ENCODE measurements at places on chromosomes 13 and 19.

DNA sequence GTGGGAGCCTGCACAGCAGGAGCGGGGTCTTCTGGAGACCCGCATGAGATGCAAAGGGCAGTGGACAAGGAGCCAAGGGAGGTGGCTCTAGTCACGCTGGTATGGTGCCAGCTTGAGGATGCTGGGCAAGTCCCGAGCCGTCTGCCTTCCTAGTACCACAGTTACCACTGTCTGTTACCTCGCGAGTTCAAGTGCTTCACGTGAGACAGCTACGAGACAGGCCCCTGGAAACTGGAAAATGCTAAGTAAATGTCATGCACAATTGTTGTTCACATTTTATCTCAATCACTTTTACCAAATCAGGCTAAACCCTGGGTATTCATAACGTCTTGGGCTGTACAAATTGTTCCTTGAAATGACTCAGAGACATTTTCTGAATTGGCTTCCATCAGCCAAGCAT lies 155.7 kb downstream of the TNFRSF19 start:
- DNase-seq: no peak

GRCh38 chr19:45646345-45646698 lies 7.1 kb upstream of the EML2 start:
- DNase-seq: peak; percentile 73

DNA sequence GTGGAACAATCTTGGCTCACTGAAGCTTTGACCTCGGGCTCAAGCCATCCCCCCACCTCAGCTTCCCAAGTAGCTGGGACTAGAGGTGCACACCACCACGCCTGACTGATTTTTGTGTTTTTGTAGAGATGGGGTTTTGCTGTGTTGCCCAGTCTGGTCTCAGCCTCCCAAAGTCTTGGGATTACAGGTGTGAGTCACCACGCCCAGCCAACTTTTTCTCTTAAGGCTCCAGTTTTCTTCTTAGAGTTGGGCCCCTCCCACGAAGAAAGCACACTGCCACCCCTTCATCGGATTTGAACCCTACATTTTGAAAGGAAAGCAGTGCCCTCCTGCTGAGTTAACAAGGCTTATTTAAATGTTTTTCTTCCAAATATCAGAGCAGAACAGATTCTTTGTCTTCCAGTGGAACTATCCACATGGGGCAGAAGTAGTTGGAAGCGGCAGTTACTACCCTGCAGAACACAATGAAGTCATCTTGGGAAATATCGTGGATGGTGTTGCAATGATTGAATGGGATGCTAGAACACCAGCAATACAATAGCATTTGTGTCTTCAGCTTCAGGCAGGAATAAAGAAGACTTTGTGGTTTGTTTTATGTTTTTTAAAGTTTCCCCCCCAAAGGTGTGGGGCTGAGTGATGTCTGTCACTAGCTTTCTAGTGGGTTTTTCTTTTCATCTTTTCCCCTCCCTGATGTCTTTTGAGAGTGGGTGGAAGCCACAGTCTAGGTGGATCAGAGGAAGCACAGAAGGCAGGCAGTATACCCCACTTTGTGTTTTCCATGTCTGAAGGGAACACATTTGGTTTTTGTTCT lies 8.9 kb downstream of the ACTN4 start:
- peak; percentile 72 for DNase-seq

DNA sequence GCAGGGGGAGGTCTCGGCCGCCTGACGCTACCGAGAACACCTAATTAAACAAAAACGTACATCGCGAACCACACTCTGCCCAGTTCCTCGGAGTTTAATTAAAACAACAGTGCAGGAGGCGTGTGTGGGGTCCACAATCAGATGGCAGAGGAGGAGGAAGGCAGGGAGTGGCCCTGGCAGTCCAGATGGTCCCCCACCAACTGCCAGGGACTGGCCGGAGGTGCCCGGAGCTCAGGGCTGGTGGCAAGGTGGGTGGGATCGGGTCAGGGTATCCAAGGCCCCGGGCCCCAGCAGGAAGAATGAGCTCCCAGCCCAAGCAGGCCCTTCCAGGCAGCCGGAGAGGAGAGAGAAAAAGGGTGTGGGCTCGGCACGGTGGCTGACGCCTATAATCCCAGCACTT lies 71.3 kb downstream of the PTPRS start:
- DNase-seq: no peak

DNA sequence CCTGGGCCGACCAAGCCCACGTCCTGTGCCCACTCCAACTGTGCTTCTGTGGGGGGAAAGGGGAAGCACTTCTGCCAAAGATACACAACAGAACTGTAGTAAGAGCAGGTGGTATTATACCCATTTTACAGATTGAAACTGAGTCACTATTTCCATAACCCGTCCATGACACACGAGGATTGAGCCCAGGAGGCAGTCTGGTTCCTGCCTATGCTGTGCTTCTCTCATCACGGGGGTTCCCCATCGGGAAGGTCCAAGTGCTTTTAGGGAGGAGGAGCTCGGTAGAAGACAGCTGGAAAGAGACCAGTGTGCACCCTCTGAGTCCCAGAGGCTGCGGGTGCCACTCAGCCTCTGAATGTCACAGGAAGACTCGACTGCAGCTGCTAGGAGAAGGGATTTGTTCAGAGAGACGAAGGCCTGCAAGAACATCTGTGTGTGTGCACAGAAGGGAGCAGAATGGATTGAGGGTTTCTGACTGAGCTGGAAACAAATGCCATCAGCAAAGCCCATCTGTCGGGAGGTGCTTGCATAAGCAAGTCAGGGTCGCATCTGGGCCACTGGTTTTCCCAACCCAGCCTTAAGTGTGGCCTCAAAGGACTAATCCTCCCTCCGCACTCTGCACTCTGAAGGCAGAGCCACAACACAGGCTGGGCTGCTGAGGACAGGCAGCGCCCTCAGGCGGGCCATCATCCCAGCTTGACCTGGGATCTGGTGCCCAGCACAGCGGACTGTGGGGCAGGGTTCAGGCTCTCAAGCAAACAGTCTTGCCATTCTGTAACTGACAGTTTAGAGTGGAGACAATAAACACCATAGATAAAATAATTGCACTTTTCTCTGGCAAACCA lies 150.0 kb downstream of the DPF1 start:
- peak; percentile 88 for DNase-seq

GRCh38 chr19:8831832-8832131 lies 322 bp downstream of the ZNF558 start:
- DNase-seq: no peak

- DNase-seq: no peak
These were observed 28.1 kb downstream of the MYO16 start for GRCh38 chr13:108657519-108657918.

DNA sequence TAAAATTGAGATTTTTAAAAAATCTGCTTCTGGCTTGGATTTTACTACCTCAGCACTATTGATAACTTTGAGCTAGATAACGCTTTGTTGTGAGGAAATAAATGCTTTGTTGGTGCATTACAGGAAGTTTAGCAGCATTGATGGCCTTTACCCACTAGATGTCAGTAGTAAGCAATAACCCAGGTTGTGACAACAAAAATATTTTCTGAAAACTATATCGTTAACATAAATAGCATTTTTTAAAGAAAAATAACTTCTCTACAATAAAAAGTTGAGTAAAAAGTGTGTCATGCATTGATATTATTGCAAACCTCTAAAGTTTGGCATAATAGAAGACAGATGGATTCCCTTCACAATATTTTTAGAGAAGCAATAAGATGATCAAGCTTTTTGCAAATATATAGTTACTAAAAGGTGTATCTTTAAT lies 1246.5 kb downstream of the UQCRFS1 start:
- no peak for DNase-seq

GRCh38 chr13:68714292-68714691 lies 1393.3 kb upstream of the ATXN8OS start:
- no peak for DNase-seq

- no peak for DNase-seq
These were observed 305.1 kb downstream of the KCNRG start for GRCh38 chr13:50320271-50320862.

DNA sequence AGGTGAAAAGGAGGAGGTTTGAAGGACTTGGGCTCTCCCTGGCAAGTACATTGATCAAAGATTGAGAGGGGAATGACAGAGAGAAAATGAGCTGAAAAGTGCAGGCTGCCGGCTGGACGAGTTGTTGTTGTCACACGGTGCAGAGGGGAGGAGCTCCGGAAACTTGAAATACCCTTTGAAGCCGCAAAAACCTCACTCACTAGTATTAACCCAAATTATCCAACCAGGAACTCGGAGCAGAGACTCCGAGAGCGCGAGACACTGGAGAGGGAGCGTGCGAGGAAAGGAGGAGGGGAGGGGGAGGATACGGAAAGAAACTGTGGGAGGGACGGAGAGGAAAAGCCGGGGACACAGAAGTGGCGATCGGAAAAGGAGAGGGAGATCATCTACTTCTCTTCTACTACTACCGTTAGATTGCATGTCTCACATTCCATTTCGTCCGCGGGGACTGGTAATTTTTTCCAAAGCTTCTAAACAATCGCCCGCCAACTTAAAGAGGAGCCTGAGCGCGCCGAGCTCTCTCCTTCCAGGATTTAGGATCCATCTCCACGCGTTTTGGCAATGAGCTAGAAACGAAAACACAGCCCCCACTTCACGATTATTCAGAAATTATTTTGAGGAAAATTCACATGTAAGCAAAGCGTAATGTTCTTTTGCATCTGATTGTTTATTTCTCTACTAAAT lies at the start of gene DACH1:
Gene DACH1 (minus strand): TSS at position 74 of the 684 bp plus-strand sequence.
- DNase-seq: peak; percentile 35

DNA sequence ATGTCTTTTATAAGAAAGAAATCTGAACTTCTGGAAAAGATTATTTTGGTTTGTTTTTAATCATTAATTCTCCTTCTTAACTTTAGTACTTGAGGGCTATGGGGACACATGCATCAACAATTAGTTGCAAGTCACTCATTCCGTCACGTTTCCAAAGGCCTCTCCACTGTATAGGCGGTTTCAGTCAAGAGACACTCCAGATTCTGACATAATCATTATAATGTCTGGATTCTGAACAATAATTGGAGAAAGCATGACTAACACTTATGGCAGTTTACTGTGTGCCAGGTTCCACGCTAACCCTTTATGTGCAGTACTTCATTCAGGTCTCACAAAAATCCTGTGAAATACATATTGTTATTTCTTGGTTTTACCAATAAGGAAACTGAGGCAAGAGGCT lies 71.9 kb downstream of the TNFRSF19 start:
- no peak for DNase-seq

DNA sequence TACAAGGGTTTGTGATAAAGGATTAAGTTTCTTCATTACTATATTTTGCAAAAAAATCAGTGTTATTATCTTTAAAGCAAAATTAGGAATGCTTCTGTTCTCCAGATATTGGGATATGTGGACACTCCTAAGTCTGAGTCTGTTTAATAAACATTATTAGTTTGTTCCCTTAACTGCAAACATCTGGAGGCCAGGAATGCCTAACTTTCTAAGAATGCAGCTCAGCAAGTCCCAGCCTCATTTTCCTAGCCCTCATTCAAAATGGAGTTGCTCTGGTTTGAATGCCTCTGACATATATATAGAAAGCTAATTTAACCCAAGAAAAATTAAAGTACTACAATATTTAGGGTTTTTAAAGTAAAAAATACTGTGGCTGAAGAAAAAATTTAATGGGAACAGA lies 33.6 kb upstream of the EDNRB start:
- DNase-seq: no peak

DNA sequence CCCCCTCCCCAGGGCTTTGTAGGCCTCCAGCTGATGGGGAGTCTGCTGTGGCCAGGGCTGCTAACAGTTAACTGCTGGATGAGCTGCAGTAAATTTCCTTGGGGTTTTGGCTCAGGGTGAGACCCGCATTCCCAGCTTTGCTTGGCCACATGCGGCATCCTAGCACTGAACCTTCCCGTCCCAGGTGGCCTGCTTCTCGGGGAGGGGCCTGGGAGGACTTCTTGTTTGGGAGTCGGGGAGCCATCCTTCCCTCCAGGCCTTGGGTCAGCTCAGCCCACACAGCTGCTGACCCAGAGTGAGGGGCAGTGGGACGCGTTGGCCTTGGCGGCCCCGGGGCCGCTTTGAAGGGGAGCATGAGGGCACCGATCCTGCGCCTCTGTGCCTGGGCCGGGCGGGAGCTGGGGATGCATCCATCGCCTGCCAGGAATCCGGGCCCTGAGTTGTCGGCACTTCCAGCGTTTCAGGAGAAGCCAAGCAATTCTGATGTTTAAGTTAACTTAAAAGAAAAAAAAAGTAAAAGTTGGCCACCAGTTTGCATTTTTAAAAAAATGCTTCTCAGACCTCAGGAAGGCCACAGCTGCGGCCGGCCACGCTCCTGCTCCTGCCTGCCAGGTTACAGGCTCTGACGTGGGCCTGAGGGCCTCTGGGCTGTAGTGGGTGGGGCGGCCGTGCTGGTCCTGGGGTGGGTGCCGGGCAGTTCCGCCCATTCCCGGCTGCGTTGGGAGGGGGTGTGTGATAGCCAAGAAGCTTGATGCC lies 27.7 kb downstream of the CRTC1 start:
- no peak for DNase-seq

- no peak for DNase-seq
These were observed 7.4 kb downstream of the SIGLEC8 start for GRCh38 chr19:51450730-51451307.

DNA sequence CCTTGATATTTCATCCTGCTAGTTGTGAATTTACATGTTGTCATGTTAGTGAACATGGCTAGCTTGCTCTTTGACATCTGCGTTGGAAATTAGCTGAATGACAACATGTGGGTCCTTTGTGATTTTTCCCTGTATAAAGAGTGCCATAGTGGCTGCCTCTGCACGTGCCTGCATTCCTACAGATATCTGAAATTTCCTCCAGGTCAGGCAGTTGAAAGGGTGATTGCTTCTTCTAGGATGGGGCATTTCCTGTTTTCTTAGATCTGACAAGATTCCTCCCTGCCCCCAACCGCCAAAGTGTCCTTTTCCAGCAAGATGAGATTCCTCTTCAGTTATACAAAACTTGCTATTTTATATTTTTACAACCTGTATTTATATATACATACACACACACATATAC lies 8.8 kb downstream of the ZNF525 start:
- DNase-seq: no peak

- DNase-seq: no peak
These were observed 35.8 kb downstream of the ZNF420 start for GRCh38 chr19:37114001-37114400.

DNA sequence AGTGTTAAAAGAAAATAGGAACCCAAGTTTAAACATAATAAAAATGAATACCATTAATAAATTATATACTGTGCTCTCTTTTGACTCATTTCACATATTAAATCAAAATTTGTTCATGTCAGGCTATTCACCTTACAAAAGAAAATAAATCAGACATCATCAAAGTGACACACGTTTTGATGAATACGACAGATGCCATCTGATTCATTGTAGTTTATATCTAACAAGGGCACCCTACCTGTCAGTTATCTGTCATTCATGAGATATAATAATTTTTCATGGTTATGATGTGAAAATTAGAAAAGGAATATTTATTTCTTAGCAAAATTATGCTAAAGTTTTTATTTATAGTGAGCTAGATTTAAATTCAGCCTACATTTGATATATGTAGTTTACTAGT lies 188.1 kb upstream of the PCDH17 start:
- DNase-seq: no peak

DNA sequence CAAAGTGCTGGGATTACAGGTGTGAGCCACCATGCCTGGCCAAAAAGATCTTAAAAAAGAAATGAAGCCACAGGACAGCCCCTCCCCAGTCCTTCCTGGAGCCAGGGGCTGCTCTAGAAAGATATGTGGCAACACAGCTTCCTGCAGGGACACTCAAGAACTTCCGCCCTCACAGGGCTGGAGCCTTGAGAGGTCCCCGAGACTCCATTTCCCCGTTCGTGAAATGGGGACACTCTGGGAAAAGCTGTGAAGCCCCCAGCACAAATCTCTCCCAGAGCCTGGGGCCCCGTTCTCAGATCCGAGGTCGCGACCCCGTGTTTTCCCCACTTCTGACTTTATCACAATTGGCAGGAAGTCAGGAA lies 2.5 kb upstream of the GPX4 start:
- peak; percentile 81 for DNase-seq

GRCh38 chr19:51027126-51027806 lies 850 bp upstream of the KLK11 start:
- DNase-seq: no peak

GRCh38 chr19:19526581-19527370 lies 1.9 kb upstream of the YJEFN3 start:
- peak; percentile 63 for DNase-seq

Measured in MV-4-11 (cell line).